ENCODE measurements at places on chromosomes 12 and 14. TPM values are rescaled to one million over a fixed set of nuclear protein-coding genes. Genes with fewer than 3 reads are reported as not detected.

The KRT73 gene
- polyA plus RNA-seq = not detected

The INHBE gene
- not detected for polyA plus RNA-seq

The PTGES3 gene
- polyA plus RNA-seq = 221 TPM

The AMIGO2 gene
- 39.2 TPM for polyA plus RNA-seq

The SRRM4 gene
- 0.23 TPM for polyA plus RNA-seq

The DNAH10 gene
- polyA plus RNA-seq = 0.03 TPM

The CLEC4E gene
- polyA plus RNA-seq = 0.74 TPM

The KLRG1 gene
- 0.88 TPM for polyA plus RNA-seq

The KCNA5 gene
- 13.4 TPM for polyA plus RNA-seq

The PYGL gene
- 25.2 TPM for polyA plus RNA-seq

The NID2 gene
- polyA plus RNA-seq = 2.8 TPM

The LRFN5 gene
- polyA plus RNA-seq = 0.15 TPM

The MMP14 gene
- polyA plus RNA-seq = 99.2 TPM

The ACVR1B gene
- polyA plus RNA-seq = 6.9 TPM

The RBP5 gene
- polyA plus RNA-seq = 1.1 TPM

The M6PR gene
- polyA plus RNA-seq = 38.6 TPM

The HRK gene
- polyA plus RNA-seq = not detected

The HPD gene
- 6.6 TPM for polyA plus RNA-seq

The RAB15 gene
- 8.1 TPM for polyA plus RNA-seq

The AP1G2 gene
- 75.7 TPM for polyA plus RNA-seq

The C12orf54 gene
- polyA plus RNA-seq = 2.5 TPM

The TMEM132C gene
- polyA plus RNA-seq = not detected

The FOXM1 gene
- 6.1 TPM for polyA plus RNA-seq

The LGR5 gene
- polyA plus RNA-seq = 0.10 TPM

The PLA2G1B gene
- polyA plus RNA-seq = 2.0 TPM

The EIF2S1 gene
- 53.8 TPM for polyA plus RNA-seq

The ADSS1 gene
- polyA plus RNA-seq = 25.0 TPM

The A2ML1 gene
- 0.63 TPM for polyA plus RNA-seq

The PLEKHG7 gene
- not detected for polyA plus RNA-seq

The KLRC2 gene
- 2.1 TPM for polyA plus RNA-seq

The CNTN1 gene
- polyA plus RNA-seq = 13.3 TPM

The FOXN4 gene
- not detected for polyA plus RNA-seq

The ADAM21 gene
- not detected for polyA plus RNA-seq

Measured in aorta (tissue), 5 donors.